ENCODE measurements at places on chromosomes 13 and 19.

DNA sequence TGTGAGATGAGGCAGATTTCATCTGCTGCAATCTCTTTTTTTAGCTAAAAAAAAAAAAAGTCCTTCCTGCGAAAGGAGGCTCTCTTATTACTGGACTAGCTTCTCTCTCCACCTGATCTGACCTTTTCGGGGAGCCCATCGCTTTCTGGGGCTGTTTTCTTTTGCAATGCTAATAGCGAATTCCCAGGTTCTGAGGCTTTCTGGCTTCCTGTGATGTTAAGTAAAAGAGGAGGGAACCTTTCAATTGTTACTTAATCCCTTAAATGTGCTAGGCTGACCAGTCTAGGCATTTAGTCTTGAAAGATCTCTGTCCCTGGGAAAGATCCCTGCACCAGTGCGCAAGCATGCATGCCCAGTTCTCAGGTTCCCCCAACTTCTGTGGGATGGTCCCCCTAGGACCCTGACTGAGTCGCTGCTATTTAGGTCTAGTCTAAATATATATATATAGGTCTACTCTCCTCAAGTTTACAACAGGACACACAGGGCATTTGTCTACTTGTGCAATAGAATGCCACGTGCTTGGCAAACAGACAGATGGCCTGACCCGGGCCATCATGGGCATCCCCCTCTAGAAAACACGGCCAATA lies 224.7 kb downstream of the ZNF536 start:
- DNase-seq: no peak

GRCh38 chr13:101289764-101290163 lies 126.5 kb downstream of the NALCN start:
- DNase-seq: no peak

- DNase-seq: no peak
These were observed 288.0 kb upstream of the MAB21L1 start for GRCh38 chr13:35764326-35765015.

GRCh38 chr19:41546386-41546789 lies 29.6 kb upstream of the CEACAM21 start:
- DNase-seq: peak; percentile 70

DNA sequence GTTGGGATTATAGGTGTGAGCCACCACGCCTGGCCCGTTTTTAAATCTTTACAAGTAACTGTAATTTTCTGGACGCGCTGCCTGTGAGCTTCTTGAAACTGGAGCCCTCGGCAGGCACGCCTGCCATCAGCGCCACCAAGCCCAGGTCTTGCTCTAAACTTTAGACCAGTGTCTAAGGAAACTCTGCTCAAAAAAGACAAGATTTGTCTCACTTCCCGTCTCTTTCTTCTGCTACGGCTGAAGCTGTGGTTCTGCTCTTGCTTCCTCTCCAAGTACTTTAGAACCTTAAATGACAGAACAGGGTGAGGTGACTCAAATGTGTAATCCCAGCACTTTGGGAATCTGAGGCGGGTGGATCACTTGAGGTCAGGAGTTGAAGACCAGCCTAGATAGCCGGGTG lies 24.9 kb downstream of the RCN3 start:
- peak; percentile 65 for DNase-seq

GRCh38 chr19:12847159-12848139 lies 9.1 kb downstream of the MAST1 start:
- DNase-seq: peak; percentile 87

DNA sequence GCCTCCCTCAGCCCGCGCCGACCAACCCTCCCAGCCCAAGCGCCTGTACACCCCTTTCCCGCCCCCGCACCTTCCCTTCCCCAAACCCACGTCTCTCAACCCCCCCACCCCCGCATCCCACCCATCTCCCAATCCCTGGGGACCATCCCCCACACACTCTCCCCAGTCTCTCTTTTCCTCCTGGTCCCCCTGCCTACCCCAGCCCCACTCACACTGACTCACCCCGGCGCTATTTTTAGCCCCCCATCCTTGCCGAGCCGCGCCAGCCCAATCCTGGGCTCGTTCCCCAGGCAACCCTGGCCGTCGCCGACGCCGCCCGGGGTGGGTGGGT lies 11.7 kb downstream of the CIC start:
- no peak for DNase-seq

GRCh38 chr19:57262044-57262443 lies 18.2 kb upstream of the ZNF460 start:
- DNase-seq: no peak

GRCh38 chr13:35964863-35965180 lies 166.4 kb downstream of the DCLK1 start:
- no peak for DNase-seq

DNA sequence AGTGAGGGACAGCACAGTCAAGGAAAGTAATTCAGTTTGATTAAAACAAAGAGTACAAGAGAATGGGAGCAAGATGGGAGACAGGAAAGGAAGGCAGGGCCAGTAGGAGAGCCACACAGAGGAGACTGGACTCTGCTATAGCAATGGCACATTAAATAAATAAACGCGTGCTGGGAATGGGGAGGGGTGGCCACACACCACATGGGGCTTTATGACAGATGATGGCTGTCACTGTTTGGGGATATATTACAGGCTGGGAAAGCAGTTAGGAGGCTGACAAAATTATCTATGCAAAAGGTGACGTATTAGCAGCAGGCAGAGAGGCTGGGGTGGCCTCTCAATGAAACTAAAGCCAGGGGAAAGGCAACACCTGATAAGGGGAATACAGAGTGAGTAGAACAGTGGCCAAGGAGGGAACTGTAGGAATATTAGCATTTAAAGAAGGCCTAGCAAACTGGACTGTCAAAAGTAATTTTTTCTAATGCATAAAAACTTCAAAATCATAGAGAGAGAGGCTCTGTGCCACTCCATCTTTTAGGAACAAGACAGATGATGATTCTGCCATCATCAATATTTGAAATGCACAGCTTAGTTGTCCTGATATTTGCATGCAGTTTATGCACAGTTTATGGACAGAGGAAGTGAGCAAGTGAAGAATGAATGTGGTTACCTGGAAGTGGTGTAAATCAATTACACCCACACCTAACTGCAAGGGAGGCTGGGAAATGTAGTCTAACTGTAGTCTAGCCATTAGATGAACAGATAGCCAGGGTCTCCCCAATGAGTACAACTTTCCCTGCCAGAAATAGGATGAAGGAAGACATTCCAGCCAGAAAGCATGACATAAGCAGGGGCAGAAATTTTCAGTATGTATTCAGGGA lies 346.5 kb downstream of the FOXO1 start:
- peak; percentile 45 for DNase-seq

DNA sequence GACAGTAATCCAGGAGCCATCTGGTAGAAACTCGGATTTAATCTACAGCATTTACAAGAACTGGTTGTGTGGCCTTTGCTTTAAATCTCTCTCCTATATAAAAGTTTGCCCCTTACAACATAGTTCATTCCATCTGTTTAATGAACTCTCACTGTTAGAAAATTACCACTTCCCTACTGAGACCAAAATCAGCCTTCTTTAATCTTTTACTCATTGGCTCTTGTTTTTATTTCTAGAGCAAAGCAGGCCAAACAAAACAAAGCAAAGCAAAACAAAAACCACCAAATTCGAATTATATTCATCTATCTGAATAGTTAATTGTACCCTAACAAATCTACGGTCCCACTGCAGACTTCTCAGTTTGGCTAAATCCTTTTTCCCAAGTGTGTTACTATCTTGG lies 127.0 kb downstream of the UGGT2 start:
- DNase-seq: no peak

- DNase-seq: no peak
These were observed 200.4 kb downstream of the KLF12 start for GRCh38 chr13:73933795-73934194.

- no peak for DNase-seq
These were observed 1.5 kb downstream of the ZNF235 start for GRCh38 chr19:44303320-44303719.

DNA sequence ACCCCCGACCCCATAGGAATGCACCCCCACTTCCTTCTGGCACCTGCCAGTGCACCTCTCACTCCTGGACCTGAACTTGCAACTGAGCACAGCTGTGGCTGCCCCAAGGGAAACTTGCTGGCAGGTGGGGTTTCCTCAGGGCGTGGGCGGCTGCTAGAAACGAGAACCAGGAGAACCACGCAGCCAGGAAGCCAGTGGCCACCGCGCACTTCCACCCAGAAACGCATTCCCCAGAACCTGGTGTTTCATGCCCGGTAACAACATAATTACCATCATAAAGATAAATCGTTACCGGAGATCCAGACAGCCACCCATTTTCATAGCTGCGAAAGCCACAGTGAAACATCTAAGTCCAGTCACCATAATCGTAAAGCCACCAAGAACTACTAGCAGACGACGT lies 75.2 kb upstream of the C13orf46 start:
- peak; percentile 83 for DNase-seq
